ENCODE measurements at places on chromosomes 6 and 20.

DNA sequence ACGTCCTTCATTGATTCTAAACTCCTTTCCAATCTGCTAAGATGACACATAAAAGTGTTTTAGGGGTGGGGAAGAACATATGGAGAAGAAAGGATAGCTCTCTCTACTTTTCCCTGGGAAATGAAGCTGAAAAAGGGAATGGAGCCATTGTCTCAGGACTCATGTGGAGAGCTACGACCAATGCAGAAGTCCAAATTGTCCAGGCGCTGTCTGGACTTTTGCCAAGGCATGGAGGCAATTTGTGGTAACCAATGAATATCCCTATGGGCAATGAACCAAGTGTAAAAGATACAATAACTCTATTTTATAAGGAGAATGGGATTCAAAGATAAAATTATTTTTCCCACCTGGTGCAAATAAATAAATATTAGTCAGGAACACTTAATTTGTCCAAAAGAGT is 16.1 kb downstream of the FBXL4 start:
- no peak for DNase-seq

DNA sequence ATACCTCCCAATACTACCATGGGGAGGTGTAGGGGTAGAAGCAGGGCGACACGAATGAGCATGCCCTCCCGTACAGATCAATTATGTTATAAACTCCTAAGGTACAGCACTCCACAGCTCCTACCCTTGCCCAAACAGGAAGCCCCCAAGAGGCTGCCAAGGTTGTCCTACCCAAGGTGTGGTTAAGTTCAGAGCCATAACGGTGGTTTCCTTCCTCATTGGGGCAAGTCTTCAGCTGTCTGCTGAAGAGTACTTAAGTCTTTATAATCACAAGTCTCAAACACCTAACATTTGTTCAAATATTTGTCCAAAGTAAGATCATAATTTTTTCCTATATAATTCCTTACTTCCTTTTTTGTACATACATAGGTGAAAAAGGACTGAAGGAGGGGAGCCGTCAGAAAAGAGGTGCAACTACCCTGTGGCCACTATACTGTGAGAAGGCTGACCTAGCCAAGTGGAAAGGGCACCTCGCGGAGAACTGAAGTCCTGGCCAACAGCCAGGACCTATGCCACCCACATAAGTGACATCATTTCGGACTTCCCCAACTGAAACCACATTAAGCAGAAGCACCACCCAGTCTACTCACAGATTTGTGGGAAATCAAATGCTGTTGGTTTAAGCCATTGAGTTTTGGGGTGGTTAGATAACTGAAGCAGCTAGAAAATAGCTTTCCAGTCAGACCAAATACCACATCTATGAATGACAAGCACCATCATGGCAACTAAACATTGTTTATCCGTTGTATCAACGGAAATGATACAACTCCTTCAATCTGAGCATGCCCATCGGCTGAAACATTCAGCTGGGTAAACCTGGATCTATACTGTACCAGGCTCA is 2.9 kb upstream of the RAB22A start:
- DNase-seq, result no peak

- no peak for DNase-seq
These were observed 32.8 kb downstream of the CD164 start for GRCh38 chr6:109349419-109349987.

DNA sequence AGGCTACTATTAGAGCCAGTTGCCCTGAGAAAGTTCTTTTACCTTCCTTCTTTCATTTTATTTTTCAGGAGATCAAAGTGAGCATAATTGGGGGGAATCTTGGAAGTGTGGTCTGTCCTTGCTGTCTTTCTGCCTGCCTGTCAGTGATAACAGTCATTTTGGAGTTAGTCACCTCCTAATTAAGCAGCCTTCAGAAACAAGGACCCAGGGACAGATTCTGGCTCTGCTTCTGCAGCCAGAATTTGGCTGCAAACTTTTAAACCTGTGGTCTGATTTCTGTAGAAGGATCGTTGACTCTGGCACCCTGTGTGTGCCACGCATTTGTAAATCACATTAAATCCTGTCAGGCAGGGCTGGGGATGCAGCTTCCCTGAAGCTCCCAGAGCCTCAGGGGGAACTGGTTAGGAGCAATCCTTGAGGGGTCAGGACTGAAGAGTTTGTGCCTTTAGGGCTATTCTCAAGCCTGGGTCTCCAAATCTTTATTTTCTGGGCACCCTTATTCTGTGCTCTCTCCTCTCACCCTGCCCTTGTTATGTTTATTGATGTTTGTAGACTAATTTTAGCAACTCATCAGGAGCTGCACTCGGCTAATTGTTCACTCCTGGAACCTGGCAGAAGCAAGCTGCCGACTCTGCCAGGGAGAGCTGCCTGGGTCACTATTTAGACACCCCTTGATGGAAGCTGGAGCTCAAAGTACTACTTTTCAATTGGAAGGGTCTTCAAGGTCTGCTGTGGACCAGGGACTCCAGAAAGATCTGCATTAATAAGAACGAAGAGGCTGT is 6.8 kb downstream of the NOX3 start:
- no peak for DNase-seq

GRCh38 chr6:169083508-169083874 is 170.2 kb downstream of the THBS2 start:
- DNase-seq, result no peak
